AG10803 (cell line): ENCODE measurements at places on chromosomes 3 and 15.

DNA sequence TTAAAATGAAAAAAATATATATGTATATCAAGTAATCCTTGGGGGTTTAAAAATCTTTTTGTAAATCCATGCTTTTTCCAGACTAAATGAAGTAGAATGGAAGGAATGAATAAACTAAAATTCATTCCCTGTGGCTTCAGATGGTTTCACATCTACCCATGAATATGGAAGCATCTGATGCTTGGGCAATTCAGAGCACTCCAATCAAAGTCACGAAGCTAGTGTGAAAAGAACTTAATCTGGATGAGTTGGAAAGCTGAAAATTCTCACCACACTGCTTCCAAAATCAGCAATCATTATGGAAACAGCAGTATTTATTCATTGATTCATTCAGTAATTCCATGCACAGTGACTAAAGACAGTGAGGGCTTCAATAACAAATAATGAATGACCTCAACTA lies 55.2 kb downstream of the SUMF1 start:
- no peak for DNase-seq

GRCh38 chr3:34396956-34397355 lies 598.5 kb downstream of the PDCD6IP start:
- DNase-seq: no peak

DNA sequence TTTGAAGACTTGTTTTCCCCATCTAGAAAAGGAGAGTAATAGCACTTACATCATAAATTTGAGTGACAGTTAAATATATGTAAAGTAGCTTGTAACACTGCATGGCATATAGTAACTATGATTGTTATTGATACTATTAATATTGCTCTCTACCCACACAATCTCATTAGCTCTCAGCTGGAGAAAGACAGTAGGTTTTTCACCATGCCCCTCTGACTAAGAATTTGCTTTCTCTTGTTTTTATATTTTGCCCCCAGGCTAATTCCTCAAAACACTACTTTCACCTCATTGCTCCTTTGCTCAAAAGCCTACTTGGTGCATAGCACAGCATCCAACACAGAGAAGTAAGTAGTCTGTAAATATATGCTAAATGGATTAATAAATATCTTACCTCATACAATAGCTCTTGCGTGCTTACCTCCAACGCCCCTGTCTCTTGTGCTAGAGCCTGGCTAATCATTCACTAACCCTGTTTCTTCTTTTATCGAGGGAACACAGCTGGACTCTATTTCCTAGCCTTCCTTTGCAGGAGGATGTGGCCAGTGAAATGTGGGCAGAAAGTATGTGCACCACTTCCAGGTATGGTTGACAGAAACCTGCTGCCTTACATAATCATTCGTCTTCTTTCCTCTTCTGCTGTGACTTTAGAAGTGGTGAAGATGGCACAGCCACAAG lies 190.0 kb downstream of the PLCH1 start:
- DNase-seq: no peak

DNA sequence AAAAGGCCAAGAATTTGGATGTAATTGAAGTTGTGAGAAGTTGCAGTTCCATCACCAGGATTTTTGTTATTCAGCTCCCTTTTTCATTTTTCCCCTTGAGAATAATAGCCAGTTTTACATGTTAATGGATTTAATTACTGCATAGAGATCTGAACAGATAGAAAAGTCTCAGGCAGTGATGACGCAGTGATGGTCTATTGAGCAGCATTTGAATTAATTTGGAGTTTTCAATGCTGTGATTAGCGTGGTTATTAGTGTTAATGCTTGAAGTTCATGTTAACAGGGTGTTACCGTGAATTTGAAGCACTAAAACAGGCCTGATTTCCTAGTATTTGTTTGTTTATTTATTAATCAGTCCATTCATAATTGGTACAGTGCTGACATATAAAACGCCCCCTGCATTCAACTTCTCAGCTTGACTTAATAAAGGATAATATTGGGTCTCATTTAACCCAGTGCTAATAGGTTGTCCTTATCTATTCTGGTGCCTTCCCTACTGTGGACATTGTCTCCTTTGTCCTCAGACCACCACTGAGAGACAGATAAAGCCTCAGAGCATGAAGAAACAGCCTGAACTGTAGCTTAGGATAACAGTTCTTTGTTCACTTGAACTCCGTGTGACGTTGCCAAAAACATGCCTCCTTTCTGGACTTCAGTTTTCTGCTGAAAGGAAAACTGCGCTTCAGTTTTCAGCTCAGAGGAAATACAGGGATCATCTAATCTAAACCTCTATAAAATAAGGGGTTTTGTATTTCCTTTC lies 82.4 kb downstream of the RTP4 start:
- DNase-seq: no peak

DNA sequence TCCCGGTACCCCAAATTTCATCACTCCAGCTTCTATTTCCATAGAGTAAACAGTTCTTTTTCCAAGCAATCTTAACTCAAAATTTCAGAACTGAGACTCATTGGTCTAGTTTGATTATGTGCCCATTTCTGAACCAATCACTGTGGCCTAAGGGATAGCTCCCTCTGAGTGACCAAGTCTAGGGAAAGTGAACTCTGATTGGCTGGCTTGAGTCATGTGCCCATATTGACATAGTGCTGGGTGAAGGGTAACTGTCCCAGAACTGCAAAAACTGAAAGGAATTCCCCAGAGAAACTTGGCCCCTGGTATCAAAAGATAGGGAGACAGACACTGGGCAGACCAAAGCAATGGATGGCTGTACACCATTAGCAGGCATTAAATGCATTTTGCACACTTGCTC lies 171.2 kb upstream of the WNT5A start:
- DNase-seq: no peak

GRCh38 chr3:41175365-41175764 lies 23.9 kb upstream of the CTNNB1 start:
- peak; percentile 6 for DNase-seq

GRCh38 chr15:55549305-55549704 lies 38.8 kb downstream of the PYGO1 start:
- no peak for DNase-seq

DNA sequence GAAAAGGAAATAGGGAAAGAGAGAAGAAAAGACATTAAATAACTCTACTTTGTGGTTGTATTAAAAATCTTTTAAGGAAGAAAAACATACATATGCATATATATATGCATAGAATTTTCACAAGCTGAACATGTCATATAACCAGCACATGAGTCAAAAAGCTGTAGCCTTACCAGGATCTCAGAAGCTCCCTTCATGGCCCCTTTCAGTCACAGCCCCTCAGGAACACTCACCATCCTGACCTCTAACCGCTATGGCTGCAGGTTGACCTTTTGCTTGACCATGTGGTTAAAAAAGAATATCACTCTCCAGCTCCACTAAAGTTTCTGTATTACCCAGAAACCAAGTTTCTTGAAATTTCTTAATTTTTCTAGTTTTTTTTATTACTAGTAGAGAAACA lies 103.4 kb downstream of the CHST2 start:
- DNase-seq: no peak

GRCh38 chr3:66555214-66555844 lies 54.5 kb upstream of the LRIG1 start:
- DNase-seq: no peak

DNA sequence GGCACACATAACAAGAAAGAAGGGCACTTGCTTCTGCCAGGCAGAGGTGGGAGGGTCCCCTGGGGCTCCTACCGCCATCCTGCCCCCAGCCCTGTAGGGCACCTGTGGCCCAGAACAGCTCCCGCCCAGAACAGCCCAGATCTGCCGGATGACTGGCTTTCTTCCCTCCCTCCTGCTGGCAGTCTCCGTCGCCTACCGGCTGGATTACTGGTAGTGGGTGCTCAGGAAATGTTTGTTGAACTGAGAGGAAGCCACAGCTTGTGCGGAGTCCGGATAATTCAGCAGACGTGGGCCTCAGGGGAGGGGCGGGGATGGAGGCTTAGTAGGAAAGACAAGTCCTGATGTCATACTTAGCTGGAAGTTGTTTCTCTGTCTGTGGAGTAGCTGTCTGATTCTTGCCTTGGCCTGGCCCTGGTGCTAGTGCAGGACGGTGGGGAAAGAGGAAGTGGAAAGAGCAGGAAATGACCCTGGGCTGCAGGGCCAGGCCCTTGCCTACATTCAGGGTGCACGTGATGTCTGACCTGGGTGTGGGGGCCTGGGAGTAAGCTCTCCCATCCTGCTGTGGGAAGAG lies 6.7 kb downstream of the CCDC9B start:
- peak; percentile 56 for DNase-seq

DNA sequence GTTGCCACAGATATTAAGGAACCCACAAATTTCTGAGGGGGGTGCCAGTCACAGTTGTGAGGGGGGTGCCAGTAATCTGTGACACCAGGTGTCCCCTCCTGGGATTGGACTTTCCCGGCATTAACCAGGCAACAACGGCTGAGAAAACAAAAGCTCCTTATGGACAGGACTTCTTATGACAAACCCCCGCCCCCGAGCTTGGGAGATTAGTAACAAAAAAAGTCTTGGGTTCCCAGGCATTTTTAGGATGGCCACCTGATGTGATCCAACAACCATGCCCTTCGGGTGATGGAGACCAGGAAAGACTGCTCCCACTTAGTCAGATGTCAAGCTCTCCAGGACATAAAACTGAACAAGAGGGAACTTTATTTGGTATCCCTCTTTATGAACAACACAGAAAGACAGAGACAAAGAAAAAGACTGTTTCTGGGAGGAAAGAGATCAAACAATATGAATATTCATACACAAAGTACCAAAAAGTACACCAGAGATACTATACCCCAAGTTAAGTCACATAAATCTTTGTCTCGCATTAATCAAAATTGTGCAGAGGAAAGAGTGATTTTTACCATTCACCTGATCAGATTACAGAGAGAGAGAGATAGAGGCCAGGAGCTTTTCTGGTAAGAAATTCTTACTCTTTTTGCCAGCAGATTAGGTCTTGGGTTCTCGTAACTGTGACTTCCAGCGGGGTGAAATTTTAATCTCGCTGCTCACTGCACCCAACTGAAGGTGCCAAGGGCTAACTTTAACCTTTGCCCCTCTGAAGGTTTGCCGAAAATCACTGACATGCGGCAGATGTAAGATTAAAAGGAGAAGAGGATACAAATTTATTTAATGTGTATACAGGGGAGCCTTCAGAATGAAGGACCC lies 61.6 kb downstream of the OSTN start:
- DNase-seq: no peak

GRCh38 chr3:124351430-124352148 lies 359.7 kb upstream of the ROPN1 start:
- peak; percentile 79 for DNase-seq

GRCh38 chr3:60206206-60206605 lies 1045.0 kb downstream of the FHIT start:
- no peak for DNase-seq

- DNase-seq: no peak
Measured at GRCh38 chr15:59185725-59186124, 20.9 kb upstream of the LDHAL6B start.

DNA sequence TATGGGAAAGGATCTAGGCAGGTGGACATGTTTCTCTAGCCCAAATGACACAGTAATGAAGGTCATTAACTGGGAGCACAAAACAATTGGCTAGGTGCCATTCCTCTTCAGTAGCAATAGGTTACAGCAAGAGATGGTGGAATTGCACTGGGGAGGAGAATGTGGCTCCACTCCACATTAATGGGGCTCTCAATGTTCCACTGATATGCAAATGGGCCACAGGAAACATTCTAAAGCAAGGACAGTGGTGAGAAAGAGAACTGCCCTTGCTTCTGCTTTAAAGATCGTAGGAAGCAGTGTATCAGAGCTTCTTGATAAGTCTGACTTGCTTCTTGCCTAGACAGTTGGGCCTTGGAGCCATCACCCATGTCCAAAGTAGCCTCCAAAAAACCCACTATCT lies 271.4 kb upstream of the PPP2R3A start:
- no peak for DNase-seq

- no peak for DNase-seq
Measured at GRCh38 chr3:10505050-10505790, at the start of gene ATP2B2. Gene ATP2B2 (minus strand): TSS chr3:10505586. CDS start chr3:10449543, 56,043 bp downstream.

DNA sequence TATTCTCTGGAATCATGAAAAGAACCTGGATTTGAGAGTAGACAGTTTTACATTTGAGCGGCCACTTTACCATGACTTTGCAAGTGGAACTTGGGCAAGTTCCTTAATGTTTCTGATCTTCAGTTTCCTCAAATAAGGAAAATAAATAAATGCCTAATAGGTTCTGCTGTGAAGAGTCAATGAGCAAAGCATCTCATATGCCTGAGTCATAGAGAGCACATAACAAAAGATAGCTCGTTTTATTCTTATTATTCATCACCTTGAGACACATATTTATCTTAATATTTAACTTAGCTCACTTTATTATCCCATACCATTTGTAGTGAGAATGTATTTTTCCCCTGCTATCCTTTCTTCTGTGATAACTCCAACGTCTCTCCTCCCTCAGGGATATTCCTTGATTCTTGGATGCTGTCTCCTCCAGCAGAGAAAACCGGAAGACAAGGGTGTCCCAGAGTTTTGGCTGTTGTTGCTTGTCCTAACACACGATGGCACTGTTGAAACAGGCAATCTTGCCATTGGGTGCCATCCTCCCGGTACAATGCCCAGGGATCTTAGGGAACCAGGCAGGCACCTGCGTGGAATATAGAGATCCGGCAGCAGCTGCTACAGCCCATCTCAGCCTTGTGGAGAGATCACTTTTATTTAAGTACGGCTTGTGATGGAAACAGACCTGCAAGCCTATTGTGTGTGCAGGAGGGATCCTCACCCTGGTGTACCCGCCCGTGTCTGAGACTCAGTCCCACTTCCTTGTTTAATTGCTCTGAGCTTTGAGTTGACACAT lies 33.3 kb upstream of the VPS33B start:
- DNase-seq: peak; percentile 63

GRCh38 chr3:195061756-195062655 lies 209.0 kb downstream of the XXYLT1 start:
- no peak for DNase-seq

GRCh38 chr3:112976001-112976400 lies 1.1 kb upstream of the CD200R1 start:
- no peak for DNase-seq

- no peak for DNase-seq
Measured at GRCh38 chr3:14166877-14167603, 11.4 kb downstream of the XPC start.

DNA sequence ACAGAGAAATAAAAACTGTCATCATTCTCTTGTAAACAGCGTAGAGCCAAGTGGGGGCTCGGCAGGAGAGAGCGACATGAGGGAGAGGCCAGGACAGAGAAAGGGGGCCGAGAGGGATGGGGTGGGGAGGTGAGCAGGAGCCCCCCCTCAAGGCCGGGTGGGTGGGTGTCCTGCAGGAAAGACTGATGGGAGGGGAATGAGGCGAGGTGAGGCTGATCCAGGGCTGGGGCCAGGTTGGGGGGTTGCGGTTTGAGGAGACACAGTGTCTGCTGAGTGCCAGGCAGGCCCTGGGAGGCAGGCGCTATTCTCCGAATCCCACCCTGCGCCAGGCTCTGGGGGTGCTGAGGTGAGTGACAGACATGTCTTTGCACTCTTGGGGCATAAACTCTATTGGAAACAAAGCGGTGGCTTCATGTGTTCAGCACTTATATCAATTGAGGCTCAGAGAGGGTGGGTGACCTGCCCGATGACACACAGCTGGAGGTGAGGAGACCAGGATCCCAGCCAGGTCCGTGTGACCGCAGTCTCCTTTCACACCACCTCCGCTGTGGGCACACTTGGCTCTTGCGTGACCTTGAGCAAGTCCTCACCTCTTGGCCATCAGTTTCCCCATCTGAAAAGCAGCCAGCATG lies 19.6 kb upstream of the CSPG4 start:
- DNase-seq: no peak

GRCh38 chr3:42713747-42714146 lies 11.1 kb upstream of the HHATL start:
- DNase-seq: no peak

- DNase-seq: peak; percentile 75
Measured at GRCh38 chr3:192851821-192852372, 65.8 kb downstream of the MB21D2 start.

GRCh38 chr15:67011617-67012005 lies 53.8 kb upstream of the SMAD3 start:
- DNase-seq: no peak

GRCh38 chr3:9552252-9552999 lies 1.2 kb downstream of the LHFPL4 start:
- peak; percentile 11 for DNase-seq
